ENCODE measurements at places on chromosomes 4 and X.

- no peak for DNase-seq
Observed at GRCh38 chr4:87109121-87109520, 111.3 kb downstream of the KLHL8 start.

DNA sequence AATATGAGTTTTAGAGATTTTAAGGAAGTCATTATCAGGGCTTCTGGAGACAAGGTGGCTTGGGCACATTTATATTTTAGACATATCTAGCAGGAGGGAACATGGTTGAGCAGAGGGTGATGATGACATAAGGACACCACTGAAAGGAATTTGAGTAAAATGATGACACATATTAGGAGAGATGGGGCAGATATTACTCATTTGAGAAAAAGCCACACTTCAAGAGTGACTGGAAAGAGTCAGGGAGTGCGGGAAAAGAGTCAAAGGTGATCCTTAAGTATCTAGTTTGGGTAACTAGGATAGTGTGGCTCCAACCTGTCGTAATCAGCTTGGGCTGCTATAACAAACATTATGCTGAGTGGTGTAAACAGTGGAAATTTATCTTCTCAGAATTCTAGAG is 377.7 kb downstream of the PACRGL start:
- DNase-seq, result no peak

DNA sequence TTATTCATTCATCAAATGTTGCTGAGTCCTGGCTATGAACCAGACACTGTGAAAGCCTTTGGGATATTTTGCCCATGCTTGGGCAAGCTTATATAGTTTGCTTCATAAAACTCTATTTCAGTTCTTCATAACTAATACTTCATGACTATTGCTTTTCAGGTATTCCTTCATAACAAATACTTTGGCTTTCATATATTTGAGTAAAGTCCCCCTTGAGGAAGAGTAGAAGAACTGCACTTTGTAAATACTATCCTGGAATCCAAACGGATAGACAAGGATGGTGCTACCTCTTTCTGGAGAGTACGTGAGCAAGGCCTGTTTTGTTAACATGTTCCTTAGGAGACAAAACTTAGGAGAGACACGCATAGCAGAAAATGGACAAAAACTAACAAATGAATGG is 1.7 kb upstream of the AFP start:
- no peak for DNase-seq

DNA sequence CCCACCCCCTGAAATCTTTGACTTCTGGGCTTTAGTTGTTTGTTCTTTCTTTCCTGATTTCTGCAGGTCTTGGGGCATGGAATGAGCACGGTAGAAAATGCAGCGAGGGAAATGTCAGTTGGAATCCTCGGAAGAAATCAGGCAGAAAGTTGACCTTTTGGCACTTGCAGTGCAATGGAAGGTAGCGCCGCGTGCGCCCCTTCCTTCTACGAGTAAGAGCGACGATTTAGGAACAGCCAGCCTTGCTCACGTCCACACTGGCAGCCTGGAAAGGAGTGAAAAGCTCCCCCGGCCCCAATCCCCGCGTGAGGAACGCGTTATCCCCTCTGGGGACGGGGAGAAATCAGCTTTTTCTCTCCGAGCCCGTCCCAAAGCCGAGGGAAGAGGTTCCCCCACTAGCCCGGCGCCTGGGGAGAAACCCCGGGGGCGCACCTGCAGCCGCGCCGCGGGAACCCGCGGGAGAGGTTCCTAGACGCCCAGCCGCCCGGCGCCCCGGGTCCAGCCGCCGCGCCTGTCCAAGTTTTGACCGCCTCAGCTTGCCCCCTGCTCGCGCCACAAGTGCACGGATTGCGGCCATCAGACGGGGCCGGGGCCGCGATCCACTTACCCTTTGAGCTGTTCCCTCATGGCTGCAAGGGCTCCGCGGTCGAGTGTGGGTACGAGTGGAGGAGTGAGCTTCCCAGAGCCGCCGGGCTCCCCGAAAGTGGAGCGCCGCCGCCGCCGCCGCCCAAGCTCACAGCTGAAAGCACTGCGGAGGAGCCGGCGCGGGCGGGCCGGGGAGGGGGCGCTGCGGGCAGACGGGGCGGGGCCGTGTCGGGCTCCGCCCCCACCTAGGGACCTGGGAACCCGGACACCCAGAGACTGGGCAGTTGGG is 194.6 kb upstream of the FTHL17 start:
- DNase-seq, result peak; percentile 57

GRCh38 chrX:70434914-70435586 is 9.6 kb upstream of the DLG3 start:
- DNase-seq, result peak; percentile 27

DNA sequence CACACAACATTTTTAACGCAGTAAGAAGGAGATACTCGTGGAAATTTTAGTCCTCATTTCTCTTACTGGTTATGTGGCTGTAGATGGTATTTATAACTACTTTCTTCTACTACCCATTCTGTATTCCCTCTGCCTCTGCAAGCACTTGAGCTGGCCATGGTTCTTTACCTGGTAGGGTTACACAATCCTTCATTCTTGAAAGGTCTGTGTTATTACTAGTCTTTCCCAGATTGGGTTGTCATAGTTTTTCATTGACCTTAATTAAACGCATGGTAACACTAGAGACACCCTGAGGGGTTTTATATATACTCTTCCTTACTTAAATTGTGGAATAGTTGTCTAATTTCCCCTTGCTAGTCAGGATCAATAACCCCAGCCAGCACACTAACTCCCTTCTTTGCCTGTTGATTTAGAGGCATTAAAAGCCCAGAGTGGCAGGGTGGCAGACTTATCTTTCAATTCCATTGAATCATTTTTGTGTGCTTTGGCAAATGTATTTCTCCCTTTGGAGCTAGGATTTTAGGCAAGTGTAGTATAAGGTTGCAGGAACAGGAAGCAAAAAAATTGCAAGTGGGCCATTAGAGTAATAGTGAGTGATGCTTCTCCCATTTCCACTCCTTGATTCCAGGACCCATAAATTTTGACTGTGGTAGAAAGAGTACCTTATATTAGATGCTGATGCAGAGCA is 113.6 kb upstream of the EMCN start:
- no peak for DNase-seq

- no peak for DNase-seq
Observed at GRCh38 chr4:185357211-185357610, 38.5 kb downstream of the LRP2BP start.
